Keratinocyte (primary cell): ENCODE measurements at places on chromosomes 11 and 22. TPM values are rescaled to one million over a fixed set of nuclear protein-coding genes. Genes with fewer than 3 reads are reported as not detected.

Gene IFITM1
- polyA plus RNA-seq = 333 to 549 TPM (median 333 TPM) in 3 replicates

Gene PICK1
- 26.8 to 33.0 TPM (median 28.8 TPM) in 3 replicates for polyA plus RNA-seq

Gene HEPHL1
- 138 to 223 TPM (median 190 TPM) in 3 replicates for polyA plus RNA-seq

Gene DEPDC5
- polyA plus RNA-seq = 6.5 to 9.7 TPM (median 7.6 TPM) in 3 replicates

GRCh38 chr22:16699326-16699725 is 106.7 kb upstream of the CCT8L2 start:
- no peak overlapping the region for H3K27ac ChIP-seq
- H3K4me1 ChIP-seq = no peaks in the 10 kb centered on the region
- no peaks in the 10 kb centered on the region for H3K27me3 ChIP-seq

- no peaks in the 10 kb centered on the region for H3K27me3 ChIP-seq
- H3K27ac ChIP-seq = no peak overlapping the region
- no peaks in the 10 kb centered on the region for H3K4me1 ChIP-seq
- H3K36me3 ChIP-seq = peaks cover 13% of the 10 kb centered on the region
- no peak overlapping the region for H3K4me3 ChIP-seq
- no peak for DNase-seq
Measured at GRCh38 chr22:40289991-40290459, 56.3 kb upstream of the ADSL start.

DNA sequence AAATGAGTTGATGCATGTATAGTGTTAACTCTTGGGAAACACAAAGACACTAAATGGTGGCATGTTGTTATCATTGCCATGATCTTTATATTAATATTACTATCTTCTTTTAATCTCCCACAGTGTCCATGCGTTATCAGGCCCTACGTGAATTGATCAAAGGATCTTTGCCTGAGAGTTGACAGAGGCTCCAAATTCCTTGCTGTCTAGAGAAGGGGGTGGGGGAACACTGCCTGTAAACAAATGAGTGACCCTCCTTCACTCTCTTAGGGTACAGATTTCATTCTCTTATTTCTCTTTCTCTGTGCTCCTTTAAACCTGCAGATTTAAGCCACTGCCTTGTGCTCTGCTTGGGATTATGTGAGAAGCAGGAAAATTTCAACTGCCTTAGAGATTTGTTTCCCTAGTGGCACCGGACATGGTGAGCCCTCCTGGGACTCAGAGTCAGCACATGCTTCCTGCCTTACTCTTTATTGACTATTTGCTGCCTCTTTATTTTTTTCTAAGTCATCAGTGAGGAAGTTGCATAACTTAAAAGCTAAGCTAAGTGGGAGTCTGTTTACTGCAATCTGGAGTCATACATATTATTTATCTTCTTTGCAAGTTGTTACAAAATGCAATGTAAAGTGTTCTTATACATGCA is 122.9 kb downstream of the MAML2 start:
- H3K4me1 ChIP-seq = no peaks in the 10 kb centered on the region
- no peak for DNase-seq
- no peak overlapping the region for H3K4me3 ChIP-seq
- no peaks in the 10 kb centered on the region for H3K27me3 ChIP-seq
- H3K36me3 ChIP-seq = no peaks in the 10 kb centered on the region

DNA sequence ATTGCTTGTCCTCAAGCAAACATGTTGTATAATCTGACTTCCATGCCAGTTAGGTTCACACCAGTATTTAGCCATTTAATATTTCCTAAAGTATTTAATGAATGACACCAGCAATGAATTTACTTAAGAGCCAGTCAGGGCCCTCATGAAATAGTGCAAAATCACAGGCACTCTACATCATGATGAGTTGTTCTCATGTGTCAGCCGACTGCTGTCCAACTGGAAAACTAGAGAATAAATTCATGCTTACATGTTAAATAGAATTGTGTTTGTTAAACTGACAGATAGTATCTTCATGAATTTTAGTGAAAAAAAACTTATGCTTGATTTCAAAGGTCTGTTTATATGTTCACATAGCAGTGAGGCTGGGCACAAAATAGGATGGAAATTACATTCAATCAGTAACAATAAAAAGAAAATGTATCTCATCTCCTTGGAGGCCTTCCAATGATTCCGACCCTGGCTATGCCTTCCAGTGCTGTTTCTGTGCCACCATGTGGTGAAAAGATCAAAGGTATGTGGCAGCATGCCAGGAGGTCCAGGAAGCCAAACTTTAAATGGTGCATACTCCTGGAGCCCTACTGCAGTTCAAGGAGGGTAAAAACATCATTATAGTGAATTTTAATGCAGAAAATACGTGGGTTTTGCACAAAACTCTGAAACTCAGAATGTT is 45.2 kb downstream of the CTSC start:
- peaks cover 7% of the 10 kb centered on the region for H3K4me1 ChIP-seq
- H3K4me3 ChIP-seq = no peak overlapping the region
- DNase-seq = no peak
- no peak overlapping the region for H3K27ac ChIP-seq

GRCh38 chr22:49959782-49960158 is 802 bp upstream of the PIM3 start:
- H3K27ac ChIP-seq = peak overlapping the region; percentile 81
- no peak for DNase-seq
- H3K4me1 ChIP-seq = peaks cover 18% of the 10 kb centered on the region
- no peaks in the 10 kb centered on the region for H3K27me3 ChIP-seq
- peak overlapping the region; percentile 66 for H3K4me3 ChIP-seq
- H3K36me3 ChIP-seq = peaks cover 10% of the 10 kb centered on the region

DNA sequence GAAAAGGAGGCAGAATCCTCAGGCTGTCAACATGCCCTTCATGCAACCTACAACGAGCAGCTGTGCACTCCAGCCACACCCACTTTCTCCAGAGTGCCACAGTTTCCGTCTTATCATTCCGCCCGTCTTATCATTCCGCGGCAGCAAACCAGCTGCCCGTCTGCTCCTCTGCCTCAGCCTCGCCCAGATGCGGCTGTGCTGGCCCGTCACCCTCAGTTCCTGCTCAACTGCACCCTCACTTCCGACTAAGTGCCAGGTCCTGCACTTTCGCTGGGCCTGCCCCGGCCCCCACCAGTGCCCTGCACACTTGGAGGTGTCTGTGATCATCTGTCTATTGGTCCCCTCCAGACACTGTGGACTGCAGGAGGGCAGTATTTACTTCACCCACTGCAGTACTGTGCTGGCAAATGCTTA is 43.7 kb downstream of the MICAL3 start:
- peak overlapping the region; percentile 20 for H3K27ac ChIP-seq
- H3K36me3 ChIP-seq = peaks cover 3% of the 10 kb centered on the region
- H3K4me3 ChIP-seq = no peak overlapping the region
- H3K4me1 ChIP-seq = peaks cover 23% of the 10 kb centered on the region
- no peak for DNase-seq

DNA sequence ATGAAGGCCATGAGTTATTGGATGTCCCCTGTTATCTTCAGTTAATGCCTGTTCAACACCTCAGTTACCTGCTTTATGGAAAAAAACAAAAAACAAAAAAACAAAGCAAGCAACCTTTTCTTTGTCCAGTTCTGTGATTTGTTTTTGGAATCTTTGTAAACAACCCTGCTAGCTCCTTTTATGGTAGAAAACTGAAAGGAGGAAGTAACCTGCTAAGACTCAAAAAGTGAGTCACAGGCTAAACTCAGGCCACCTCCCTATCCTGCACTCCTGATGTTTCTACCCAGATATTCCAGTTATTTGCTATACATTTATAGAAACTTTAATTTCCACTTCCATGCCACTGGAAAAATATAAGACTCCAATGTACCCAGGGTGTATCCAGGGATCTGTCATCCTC is 20.6 kb upstream of the TLCD5 start:
- H3K27me3 ChIP-seq = no peaks in the 10 kb centered on the region
- no peak for DNase-seq
- no peaks in the 10 kb centered on the region for H3K36me3 ChIP-seq
- peaks cover 51% of the 10 kb centered on the region for H3K4me1 ChIP-seq

- no peak overlapping the region for H3K4me3 ChIP-seq
- H3K27ac ChIP-seq = no peak overlapping the region
- H3K4me1 ChIP-seq = no peaks in the 10 kb centered on the region
- DNase-seq = no peak
- H3K27me3 ChIP-seq = no peaks in the 10 kb centered on the region
Measured at GRCh38 chr22:49540913-49541692, 286.6 kb downstream of the BRD1 start.

- H3K4me3 ChIP-seq = no peak overlapping the region
- DNase-seq = no peak
- peaks cover 18% of the 10 kb centered on the region for H3K36me3 ChIP-seq
- no peaks in the 10 kb centered on the region for H3K27me3 ChIP-seq
- no peaks in the 10 kb centered on the region for H3K4me1 ChIP-seq
- no peak overlapping the region for H3K27ac ChIP-seq
Measured at GRCh38 chr11:68929135-68929534, 25.4 kb downstream of the IGHMBP2 start.

GRCh38 chr11:1199751-1200610 is 22.9 kb upstream of the MUC5B start:
- H3K4me1 ChIP-seq = no peaks in the 10 kb centered on the region
